ENCODE measurements at places on chromosomes 7 and 10. TPM values are rescaled to one million over a fixed set of nuclear protein-coding genes. Genes with fewer than 3 reads are reported as not detected.

- no peak for DNase-seq
Observed at GRCh38 chr7:80622541-80622940, 15.9 kb upstream of the CD36 start.

Gene VPS50
- polyA plus RNA-seq = 31.1 TPM

Gene CWF19L1
- 31.5 TPM for polyA plus RNA-seq

Gene SPDYE9
- 0.32 TPM for polyA plus RNA-seq

DNA sequence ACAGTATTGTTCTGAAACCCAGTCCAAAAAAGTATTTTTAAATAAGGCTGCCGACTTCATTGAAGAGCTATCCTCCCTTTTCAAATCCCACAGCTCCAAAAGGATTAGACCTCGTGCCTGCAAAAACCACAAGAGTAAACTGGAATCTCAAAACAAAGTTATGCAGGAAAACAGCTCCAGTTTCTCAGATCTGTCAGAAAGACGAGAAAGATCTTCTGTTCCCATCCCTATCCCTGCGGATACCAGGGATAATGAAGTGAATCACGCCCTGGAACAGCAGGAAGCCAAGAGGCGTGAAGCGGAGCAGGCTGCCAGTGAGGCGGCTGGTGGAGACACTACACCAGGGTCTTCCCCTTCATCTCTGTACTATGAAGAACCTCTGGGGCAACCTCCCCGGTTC is 12.6 kb downstream of the MYPN start:
- DNase-seq = no peak

GRCh38 chr7:5173496-5173895 is 16.5 kb upstream of the WIPI2 start:
- no peak for DNase-seq

DNA sequence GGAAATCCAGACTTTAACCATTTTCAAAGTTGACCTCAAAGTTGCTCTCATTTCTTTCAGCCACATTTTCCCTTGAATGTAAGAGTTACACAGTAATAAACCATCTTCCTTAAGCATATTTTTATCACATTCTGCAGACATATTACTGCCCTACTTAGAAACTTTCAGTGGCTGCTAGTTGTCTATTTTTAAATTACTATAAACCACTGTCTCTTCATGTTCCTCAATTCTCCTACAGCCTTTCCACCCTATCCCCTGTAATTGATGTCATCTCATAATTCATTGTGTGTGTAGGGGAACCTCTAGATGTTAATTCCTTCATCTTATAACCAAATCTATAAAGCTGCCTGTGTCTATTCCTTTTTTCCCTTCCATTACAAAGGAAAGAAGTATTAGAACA is 78.1 kb upstream of the STRIP2 start:
- no peak for DNase-seq

Gene LLCFC1
- polyA plus RNA-seq = 0.54 TPM

- no peak for DNase-seq
Observed at GRCh38 chr7:70237831-70238575, 639.7 kb downstream of the AUTS2 start.

DNA sequence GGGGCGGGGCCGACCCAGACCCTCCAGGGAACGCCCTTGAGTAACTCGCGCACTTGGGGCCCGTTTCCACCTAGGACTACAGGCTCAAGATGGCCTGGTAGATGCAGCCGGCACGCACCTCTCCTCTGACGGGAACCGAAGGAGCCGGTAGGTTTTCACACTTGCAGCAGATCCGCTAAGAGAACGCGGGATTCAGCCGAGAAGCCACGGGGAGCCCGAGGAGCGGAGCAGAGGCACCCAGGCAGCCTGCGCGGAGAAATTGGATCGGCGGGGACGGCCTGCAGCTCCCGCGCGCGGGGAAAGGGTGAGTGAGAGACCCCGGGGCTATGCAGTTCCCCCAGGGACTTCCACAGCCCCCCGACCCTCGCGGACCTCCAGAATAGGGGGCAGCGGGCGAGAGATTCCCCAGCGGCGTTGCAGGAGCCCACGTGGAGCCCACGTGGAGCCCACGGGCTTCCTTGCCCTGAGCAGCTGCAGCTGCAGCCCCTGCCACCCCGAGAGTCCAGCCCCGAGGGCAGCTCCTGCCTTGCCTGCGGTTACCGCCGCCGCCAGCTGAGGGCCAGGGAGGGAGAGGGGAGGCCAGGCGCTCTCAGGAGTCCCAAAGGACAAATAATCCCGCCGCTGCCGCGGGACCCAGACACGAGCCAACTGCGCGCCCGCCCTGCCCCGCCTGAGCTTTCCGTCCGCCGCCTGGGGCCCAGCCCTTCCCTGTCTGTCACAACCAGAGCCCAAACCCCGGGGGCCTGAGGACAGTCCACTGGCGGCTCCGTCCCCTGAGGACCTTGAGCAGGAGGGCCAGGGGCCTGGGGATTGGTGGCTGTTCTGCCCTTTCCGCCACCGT is 13.1 kb downstream of the IFT22 start:
- no peak for DNase-seq

- DNase-seq = no peak
Observed at GRCh38 chr10:90227217-90227656, 525.8 kb downstream of the KIF20B start.

Gene RBP3
- polyA plus RNA-seq = 0.07 TPM

Gene SLC13A1
- polyA plus RNA-seq = 29.2 TPM

- no peak for DNase-seq
Observed at GRCh38 chr7:44587843-44588711, 6.0 kb upstream of the TMED4 start.

- no peak for DNase-seq
Observed at GRCh38 chr10:70507966-70508365, 29.4 kb downstream of the PALD1 start.

DNA sequence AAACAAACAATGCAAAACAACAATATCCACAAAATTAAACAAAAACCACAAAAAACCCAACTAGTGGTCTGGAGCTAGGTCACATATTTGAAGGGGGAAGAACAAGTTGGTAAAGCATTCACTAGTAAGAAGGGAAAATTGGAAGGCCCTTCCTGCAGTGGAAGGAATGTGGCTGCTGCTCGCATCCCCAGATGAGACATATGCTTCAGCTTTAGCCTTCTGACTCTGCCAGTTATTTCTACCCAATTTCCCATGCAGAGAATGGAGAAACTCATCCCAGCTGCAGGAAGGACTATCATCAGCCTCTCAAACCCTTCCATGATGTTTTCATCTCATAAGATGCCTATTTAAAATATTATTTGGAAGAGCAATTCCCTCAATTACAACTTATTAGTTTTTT is 176.6 kb downstream of the BMPER start:
- DNase-seq = no peak

Gene SLC26A5
- polyA plus RNA-seq = 0.17 TPM

Gene RARRES2
- 63.1 TPM for polyA plus RNA-seq

Gene AGMO
- polyA plus RNA-seq = 1.1 TPM

Gene GRM8
- 9.4 TPM for polyA plus RNA-seq
